Spleen (tissue), 13 donors: ENCODE measurements at places on chromosomes 4 and X. TPM values are rescaled to one million over a fixed set of nuclear protein-coding genes. Genes with fewer than 3 reads are reported as not detected.
A peak's percentile ranks its signal among the peaks of the same experiment; 100 is the strongest.

DNA sequence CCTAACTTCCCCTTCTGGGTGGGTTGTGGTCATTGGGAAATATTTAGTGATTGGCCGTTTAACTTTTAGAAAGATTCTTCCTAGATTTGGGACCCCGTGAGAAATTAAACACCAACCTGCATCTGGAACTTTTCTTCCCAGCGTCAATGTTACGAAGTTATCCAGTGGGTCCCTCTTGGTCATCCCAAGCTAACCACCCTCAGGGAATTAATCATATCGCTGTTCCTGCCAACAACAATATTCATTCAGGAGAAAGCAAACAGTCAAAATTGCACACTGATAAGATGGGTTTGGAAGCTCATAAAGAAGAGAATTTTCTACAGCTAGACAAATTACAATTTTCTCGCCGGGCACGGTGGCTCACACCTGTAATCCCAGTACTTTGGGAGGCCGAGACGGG lies 121.2 kb upstream of the STX18 start:
- no peaks in the 10 kb centered on the region for H3K27me3 ChIP-seq
- H3K4me3 ChIP-seq = no peak overlapping the region
- H3K27ac ChIP-seq = no peak overlapping the region
- H3K36me3 ChIP-seq = no peaks in the 10 kb centered on the region

DNA sequence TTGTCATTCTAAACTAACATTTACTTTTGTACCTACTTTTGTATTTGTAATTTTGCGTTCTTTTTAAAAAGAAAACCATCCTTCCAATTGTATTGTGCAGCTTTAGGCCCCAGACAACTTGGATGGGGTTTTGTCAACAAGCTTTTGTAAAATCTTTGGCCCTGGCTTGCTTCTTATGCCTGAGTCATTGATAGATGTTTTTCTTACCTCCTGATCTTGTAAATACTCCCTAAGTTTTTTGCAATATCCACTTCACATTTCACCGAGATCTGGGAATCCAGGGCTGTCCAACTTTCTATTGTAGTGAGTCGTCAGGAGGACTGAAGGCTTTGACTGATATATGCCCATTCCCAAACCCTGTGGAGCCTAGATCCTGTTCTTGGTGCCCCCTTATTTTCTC lies 126.9 kb upstream of the GUCY1A1 start:
- H3K27ac ChIP-seq = no peak overlapping the region
- DNase-seq = no peak
- peaks cover 4% of the 10 kb centered on the region for H3K4me1 ChIP-seq
- H3K4me3 ChIP-seq = no peak overlapping the region
- no peaks in the 10 kb centered on the region for H3K36me3 ChIP-seq
- H3K27me3 ChIP-seq = no peaks in the 10 kb centered on the region

The SCML2 gene
- total RNA-seq = 1.9 TPM

The SHISA3 gene
- total RNA-seq = 0.34 TPM

The SERTM2 gene
- 2.7 TPM for total RNA-seq

DNA sequence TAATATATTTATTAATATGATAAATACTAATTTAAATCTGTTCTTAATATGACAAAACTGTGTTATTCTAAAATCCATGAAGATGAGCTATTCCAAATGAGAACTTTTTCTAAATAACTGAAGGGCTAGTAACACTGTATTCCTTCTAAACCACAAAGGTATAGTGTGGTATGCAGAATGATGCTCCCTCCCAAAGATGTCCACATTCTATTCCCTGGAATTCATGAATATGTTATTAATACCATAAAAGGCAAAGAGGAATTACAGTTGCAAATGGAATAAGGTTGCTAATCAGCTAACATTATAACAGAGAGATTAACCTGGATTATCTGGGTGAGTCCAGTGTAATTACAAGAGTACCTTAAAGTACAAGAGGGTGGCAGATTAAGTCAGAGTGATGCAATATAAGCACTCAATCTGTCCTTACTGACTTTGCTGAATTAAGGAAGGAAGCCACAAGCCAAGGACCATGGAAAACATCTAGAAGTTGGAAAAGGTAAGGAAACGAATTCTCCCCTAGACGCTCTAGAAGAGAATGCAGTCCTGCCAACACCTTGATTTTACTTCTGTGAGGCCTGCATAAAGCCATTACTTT lies 20.7 kb upstream of the MAB21L2 start:
- H3K36me3 ChIP-seq = no peaks in the 10 kb centered on the region
- no peaks in the 10 kb centered on the region for H3K4me1 ChIP-seq

- no peaks in the 10 kb centered on the region for H3K27me3 ChIP-seq
- H3K36me3 ChIP-seq = no peaks in the 10 kb centered on the region
- H3K4me3 ChIP-seq = no peak overlapping the region
- DNase-seq = no peak
- no peak overlapping the region for H3K27ac ChIP-seq
- H3K4me1 ChIP-seq = no peaks in the 10 kb centered on the region
Observed at GRCh38 chr4:100369871-100370270, 148.0 kb downstream of the EMCN start.

- H3K27me3 ChIP-seq = no peaks in the 10 kb centered on the region
- H3K4me3 ChIP-seq = no peak overlapping the region
- no peak for DNase-seq
- H3K27ac ChIP-seq = no peak overlapping the region
Observed at GRCh38 chr4:6785572-6785925, 3.0 kb downstream of the KIAA0232 start.

- no peak overlapping the region for H3K27ac ChIP-seq
- no peaks in the 10 kb centered on the region for H3K27me3 ChIP-seq
- no peaks in the 10 kb centered on the region for H3K4me1 ChIP-seq
- H3K4me3 ChIP-seq = no peak overlapping the region
Observed at GRCh38 chr4:17757621-17758020, 23.8 kb downstream of the FAM184B start.

The ALB gene
- total RNA-seq = 16.2 TPM

DNA sequence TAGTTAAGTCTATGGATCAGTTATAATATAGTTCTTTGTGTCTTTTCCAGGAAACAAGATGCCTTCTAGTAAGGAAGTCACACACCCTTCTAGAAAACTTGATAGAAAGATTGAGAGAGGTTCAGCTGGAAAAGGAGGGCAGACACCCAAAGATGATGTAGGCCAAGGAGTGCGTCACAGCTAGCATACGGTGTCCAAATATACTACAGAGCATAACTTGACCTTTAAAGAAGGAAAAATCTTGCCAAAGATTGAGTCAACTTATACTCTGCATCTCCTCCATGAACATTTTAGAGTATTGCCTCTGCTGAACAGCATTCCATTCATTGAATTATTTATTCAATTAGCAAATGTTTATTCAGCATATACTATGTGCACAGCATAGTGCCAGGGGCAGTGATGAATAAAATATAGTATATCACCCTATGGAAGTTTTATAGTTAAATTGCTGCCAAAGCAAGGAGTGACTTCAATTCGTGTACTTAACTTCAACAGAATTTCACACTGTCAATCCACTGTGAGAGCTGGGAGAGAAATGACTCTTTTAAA lies 51.9 kb upstream of the SLC6A14 start:
- H3K27me3 ChIP-seq = no peaks in the 10 kb centered on the region
- no peak overlapping the region for H3K4me3 ChIP-seq
- no peaks in the 10 kb centered on the region for H3K36me3 ChIP-seq
- no peak for DNase-seq

DNA sequence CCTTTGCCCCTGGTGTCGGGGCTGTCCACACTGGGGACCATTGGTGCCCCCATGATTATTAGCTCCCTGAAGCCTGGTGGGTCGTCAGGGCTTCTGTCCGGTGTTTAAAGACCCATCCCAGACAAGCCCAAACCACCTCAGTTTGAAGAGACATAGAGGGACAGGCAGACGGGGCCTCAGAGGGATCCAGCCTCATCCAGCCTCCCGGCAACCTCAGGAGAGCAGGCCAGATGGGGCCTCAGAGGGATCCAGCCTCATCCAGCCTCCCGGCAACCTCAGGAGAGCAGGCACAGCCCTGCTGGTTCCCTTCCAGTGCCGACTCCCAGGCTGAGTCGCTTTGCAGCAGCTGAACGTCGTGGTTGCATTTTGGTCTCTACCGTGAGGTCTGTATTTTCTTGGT lies 32.1 kb downstream of the PIGG start:
- H3K27me3 ChIP-seq = no peaks in the 10 kb centered on the region
- H3K4me3 ChIP-seq = no peak overlapping the region
- no peaks in the 10 kb centered on the region for H3K4me1 ChIP-seq
- peak; percentile 58 for DNase-seq
- peaks cover 78% of the 10 kb centered on the region for H3K36me3 ChIP-seq
- no peak overlapping the region for H3K27ac ChIP-seq

DNA sequence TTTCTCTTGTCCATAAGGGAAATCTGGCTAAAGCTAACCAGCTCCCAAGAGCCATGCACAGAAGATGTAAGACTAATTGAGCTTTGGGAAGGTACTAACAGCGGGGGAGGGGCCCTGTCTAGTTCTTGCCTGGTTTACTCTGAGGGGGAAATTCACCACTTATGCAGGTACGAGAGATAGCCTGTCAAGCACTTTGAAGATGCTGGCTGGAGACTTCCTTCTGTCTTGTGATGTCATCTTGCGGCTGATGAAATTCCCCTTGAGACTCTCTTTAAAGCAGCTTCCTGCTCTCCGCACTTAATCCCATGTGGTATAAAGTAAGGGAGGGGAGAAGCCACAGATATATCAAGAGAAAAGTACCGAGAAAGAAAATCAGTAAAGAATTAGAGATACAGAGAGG lies 345.3 kb downstream of the MAPK10 start:
- no peak overlapping the region for H3K27ac ChIP-seq
- no peak overlapping the region for H3K4me3 ChIP-seq
- DNase-seq = no peak
- no peaks in the 10 kb centered on the region for H3K27me3 ChIP-seq
- no peaks in the 10 kb centered on the region for H3K36me3 ChIP-seq

- H3K27me3 ChIP-seq = peaks cover 4% of the 10 kb centered on the region
- no peaks in the 10 kb centered on the region for H3K36me3 ChIP-seq
- no peaks in the 10 kb centered on the region for H3K4me1 ChIP-seq
- DNase-seq = no peak
Observed at GRCh38 chrX:38704146-38704882, 96.9 kb upstream of the MID1IP1 start.

DNA sequence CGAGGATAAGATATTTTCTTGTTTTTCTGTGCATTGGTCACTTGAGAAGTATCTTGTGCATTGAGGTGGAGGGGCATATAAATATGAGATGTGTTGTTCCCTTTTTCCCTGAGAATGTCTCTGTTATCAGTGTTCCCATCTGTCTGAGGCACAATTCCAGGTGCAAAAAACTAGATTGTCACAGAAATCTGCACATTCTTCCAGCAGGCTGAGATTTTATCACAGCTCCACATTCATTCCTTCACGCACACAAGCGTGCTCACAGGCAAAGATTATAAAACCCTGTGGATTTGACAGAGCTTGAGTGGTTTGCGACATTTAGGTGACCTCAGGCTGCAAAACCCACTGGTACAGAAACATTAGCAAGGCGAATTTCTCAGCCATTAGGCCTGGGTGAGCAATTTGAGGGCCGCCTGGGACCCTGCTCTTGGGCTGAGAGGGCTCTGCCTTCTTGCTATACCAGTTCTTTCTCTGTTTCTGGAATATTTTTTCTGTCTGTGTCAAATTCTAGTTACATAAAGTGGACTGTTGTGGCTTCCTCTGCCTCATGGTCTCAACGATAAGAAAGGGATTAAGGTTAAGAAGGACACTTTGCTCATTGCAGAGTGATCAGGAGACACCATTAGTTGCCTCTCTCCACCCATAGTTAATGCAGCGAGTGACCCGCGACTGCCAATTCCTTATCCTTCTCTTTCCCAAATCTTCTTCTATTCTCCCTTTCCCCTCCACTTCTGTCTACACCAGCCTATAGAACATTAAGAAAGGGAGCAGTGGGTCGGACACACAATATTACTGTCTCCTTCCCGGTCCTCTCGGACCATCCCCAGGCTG lies 86.7 kb upstream of the C1QTNF7 start:
- peak overlapping the region; percentile 53 for H3K27ac ChIP-seq
- DNase-seq = no peak
- no peaks in the 10 kb centered on the region for H3K27me3 ChIP-seq
- H3K4me1 ChIP-seq = peaks cover 6% of the 10 kb centered on the region

The GUCY2F gene
- 0.59 TPM for total RNA-seq

The VCX2 gene
- total RNA-seq = not detected

The C4orf33 gene
- 14.1 TPM for total RNA-seq

DNA sequence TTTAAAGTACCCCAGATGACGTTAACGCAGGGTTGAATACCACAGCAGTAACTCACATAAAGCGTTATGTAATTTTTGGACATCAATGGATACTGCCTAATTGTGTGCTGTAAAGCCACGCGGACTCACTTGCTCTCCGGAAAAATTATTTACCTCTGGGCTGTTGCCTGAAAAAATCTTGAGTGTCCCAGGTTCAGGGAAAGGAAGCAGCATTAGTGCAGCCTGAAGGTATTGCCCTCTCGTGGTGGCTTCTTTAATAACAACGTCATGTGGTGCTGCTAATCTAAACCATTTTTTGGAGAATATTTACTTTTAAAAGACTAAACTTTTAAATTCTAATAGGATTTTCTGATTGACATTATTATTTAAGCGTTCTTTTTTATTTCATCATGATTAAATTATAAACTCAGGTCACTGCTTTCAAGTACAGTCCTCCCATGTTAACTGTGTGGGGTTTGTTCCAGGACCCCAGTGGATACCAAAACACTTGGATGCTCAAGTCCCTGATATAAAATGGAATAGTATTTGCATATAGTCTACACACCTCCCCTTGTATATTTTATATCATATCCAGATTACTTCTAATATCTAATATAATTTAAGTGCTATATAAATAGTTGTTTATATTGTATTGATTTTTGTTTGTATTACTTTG lies 384.8 kb downstream of the FAM133A start:
- H3K4me3 ChIP-seq = no peak overlapping the region
- no peak overlapping the region for H3K27ac ChIP-seq
- H3K4me1 ChIP-seq = no peaks in the 10 kb centered on the region
- no peak for DNase-seq
- no peaks in the 10 kb centered on the region for H3K36me3 ChIP-seq
- H3K27me3 ChIP-seq = no peaks in the 10 kb centered on the region

DNA sequence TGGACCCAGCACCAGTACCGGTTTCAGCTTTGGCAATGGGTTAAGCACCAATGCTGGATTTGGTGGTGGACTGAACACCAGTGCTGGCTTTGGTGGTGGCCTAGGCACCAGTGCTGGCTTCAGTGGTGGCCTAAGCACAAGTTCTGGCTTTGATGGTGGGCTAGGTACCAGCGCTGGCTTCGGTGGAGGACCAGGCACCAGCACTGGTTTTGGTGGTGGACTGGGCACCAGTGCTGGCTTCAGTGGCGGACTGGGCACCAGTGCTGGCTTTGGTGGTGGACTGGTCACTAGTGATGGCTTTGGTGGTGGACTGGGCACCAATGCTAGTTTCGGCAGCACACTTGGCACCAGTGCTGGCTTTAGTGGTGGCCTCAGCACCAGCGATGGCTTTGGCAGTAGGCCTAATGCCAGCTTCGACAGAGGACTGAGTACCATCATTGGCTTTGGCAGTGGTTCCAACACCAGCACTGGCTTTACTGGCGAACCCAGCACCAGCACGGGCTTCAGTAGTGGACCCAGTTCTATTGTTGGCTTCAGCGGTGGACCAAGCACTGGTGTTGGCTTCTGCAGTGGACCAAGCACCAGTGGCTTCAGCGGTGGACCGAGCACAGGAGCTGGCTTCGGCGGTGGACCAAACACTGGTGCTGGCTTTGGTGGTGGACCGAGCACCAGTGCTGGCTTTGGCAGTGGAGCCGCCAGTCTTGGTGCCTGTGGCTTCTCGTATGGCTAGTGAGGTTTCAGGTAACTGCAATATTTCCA lies 9.8 kb downstream of the TRO start:
- no peaks in the 10 kb centered on the region for H3K36me3 ChIP-seq
- no peaks in the 10 kb centered on the region for H3K4me1 ChIP-seq
- no peak overlapping the region for H3K4me3 ChIP-seq
- no peak for DNase-seq
- H3K27me3 ChIP-seq = no peaks in the 10 kb centered on the region

- no peak overlapping the region for H3K27ac ChIP-seq
- DNase-seq = no peak
- no peaks in the 10 kb centered on the region for H3K4me1 ChIP-seq
- no peak overlapping the region for H3K4me3 ChIP-seq
- no peaks in the 10 kb centered on the region for H3K27me3 ChIP-seq
Observed at GRCh38 chrX:18288716-18289115, 65.8 kb downstream of the SCML2 start.
